Lower lobe of right lung (tissue), 2 donors: ENCODE measurements at places on chromosomes 1 and 21. TPM values are rescaled to one million over a fixed set of nuclear protein-coding genes. Genes with fewer than 3 reads are reported as not detected.

The LRRIQ3 gene
- total RNA-seq = 0.65 TPM

DNA sequence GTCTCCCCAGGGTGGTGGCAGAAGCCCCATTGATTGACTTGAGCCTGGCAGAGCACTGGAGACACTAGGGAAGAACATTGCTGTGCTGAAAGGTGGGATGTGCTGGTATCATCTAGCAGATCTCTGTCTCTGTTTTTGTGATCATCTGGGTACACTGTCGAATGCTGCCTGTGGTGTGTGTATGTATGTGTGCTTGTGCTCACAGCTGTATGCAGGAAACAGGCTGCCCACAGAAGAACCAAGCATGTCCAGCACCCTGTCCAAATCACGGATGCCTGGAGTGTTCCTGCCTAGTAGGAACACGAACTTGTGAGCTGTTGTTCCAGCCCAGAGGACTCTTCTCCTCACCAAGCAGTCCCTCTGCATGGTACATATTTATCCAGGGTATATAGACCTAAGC, 1.5 kb downstream of the BRINP2 start:
- DNase-seq = no peak

DNA sequence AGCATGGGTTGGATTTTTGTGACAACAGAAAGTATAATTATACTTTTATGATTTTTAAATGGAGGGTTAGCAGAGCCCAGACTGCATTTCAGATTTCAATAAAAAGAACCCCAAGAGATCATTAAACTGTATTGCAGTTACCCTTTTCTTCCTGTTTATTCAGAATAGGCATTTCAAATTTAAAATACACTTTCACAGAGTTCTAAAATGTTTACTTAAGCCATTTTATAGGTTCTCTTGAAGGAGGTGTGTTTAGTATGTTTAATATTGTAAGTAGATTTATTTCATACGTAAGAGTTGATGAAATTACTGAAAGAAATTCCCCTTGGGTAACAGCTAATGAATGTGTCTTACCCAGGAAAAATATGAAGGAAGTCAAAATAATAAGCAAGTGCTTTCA, 17.4 kb downstream of the UAP1 start:
- DNase-seq = no peak

The TMOD4 gene
- total RNA-seq = 2.1 TPM

DNA sequence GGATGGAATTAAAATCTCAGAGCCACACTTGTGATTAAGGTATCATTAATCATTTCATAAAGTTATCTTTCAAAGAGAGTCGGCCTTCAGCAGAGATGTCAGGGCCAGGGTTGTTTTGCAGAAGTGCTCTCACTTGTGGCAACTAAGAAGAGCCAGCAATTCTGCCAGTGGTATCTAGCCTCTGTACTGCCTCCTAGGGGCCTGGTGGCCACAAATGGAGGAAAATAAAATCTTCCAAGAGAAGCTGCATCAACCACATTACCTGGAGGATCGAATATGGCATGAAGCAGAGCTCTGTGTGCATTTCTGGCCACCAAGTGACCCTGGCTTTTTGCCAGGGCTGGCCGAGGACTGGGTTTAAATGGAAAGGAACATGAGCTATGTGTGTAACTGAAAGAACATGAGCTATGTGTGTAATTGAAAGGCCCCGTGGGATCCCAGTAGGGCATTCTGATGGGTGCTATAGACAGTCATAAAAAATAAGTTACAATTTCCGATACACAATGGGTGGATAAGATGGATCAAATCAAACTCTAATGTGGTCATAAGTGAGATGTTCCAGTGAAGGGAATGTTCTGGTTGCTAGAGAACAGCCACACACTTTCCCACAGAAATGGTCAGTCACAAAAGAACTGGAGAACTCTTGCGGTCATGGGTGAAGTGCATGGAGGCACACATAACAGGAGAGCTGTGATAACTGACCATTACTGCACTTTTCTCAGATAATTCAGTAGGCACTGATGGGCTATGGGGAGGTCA, 335.8 kb downstream of the CAMTA1 start:
- no peak for DNase-seq

The C1orf94 gene
- total RNA-seq = not detected
